ENCODE measurements at places on chromosomes 4 and X.
A peak's percentile ranks its signal among the peaks of the same experiment; 100 is the strongest.

DNA sequence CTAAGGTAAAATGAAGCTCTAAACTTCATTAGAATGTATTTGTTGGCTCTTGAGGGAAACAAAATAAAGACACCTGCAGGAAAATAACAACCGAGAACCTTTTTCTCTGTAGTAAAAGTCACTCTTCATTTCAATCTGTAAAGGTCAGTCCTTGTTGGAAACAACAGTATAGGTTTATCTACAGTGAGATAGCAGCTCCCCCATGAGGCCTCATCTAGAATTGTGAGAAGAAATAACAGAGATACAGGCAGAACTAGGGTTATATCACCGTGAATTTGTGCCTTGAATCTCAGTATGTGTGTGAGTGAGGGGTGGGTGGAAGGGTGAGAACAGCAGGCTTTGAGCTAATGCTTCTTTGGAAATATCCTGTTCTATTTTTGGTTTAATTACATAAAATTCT is 107.8 kb upstream of the FMR1 start:
- no peak for DNase-seq

DNA sequence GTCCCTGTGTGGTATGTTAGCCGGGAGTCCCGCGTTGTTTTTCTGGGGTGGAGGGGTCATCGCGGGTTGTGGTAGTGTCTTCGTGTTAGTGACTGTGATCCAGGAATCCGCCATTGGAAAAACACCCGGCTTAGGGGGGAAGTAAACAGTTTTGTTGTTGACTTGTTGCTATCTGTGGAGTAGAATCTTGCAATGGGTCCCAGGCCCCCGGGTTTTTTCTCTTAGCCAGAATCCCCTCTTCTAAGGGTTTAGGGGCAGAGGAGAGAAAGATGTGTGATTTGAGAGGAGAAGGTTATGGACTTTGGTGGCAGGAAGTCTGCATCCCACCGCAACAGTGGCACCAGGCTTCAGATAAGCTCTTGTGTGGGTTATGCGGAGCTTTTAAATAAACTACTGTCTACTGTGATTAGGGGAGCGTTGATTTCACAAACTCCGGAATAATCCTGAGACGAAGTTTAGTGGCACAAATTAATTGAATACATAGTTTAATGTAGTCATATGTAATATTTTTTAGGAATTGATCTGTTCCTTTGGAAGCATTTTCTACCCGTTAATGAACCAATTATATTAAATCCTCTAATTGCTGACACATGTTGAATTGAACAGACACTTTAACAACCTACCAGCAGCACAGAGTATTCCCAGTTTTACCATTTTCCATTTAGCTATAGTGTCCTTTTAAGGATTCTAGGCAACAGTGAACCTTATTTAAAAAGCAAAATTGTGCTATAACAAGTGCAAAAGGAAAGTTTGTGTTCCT is 1.4 kb downstream of the DDX3X start:
- no peak for DNase-seq

DNA sequence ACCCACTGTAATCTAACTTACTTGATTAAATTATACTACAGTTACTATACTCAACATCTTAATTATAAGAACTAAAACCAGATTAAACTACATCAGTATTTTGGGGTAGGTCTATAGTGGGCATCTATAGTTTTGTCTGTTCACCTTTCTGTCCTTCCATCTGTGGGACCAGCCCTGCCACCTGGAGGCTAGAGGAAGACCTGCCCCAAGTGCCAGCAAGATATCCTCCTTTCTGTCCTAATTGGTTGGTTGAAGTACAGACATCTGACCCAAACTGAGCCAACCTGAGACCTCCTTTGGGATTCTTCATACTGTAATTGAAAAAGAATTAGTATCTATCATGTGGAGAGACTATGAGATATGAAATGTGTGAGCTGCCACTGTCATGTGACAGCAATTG is 172.2 kb upstream of the TLL1 start:
- DNase-seq, result peak; percentile 10

GRCh38 chr4:54225598-54226403 is 3.3 kb upstream of the PDGFRA start:
- DNase-seq, result no peak

All from RPMI7951 (cell line).